ENCODE measurements at places on chromosomes 2 and 18.

- no peak for DNase-seq
These were observed 1.1 kb upstream of the MAL start for GRCh38 chr2:95024371-95024770.

DNA sequence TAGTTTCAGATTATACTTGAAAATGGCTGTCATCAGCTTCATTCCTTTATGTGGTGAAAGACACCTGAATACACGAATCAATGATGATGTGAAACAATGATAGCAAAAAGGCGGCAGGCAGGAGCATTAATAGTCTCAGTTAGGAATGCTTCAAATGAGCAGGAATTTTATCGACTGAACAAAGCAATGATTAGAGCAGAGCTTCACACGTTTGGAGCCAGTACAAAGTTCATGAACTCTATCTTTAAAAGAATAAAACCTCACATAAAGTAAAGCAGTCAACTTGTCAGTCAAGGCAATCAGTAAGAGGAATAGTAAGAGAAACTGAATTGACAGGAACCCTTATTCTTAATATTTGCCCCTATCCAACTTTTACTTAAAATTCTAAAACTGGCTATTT is 78.4 kb upstream of the SERTAD2 start:
- no peak for DNase-seq

GRCh38 chr2:179995741-179996515 is 11.2 kb downstream of the CWC22 start:
- no peak for DNase-seq

- peak; percentile 33 for DNase-seq
These were observed 50.0 kb downstream of the TMEM163 start for GRCh38 chr2:134668821-134669220.

GRCh38 chr18:59123588-59124369 is 15.9 kb upstream of the SEC11C start:
- DNase-seq: no peak

- DNase-seq: no peak
These were observed 9.0 kb upstream of the HAAO start for GRCh38 chr2:42801381-42801780.

DNA sequence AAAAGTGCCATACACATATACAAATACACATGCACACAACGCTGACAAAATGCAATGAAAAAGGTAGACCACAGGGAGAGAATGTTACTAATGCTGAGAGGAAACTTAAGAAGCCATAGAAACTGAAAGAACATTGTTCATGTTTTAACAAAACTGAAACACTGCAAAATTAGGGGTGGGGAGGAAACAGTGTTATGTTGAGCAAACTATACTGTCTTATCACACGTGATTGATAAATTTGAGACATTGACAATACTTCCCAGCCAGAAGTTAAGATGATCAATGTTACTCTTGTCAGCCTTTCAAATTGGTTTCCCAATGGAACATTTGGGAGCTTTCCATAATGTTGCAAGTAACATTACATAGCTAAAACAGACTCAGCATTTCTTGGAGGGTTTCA is 165.5 kb downstream of the L3MBTL4 start:
- DNase-seq: no peak

DNA sequence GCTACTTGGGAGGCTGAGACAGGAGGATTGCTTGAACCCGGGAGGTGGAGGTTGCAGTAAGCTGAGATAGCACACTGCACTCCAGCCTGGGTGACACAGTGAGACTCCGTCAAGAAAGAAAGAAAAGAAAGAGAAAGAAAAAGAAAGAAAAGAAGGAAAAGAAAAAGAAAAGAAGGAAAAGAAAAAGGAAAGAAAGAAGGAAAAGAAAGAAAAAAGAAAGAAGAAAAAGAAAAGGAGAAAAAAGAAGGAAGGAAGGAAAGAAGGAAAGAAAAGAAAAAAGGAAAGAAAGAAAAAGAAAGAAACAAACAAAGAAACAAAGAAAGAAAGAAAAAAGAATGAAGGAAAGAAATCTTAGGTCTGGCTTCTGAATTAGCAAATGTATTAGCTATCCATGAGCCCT is 150.4 kb downstream of the TMEM163 start:
- no peak for DNase-seq

GRCh38 chr2:142286618-142287017 is 155.8 kb upstream of the LRP1B start:
- DNase-seq: no peak

DNA sequence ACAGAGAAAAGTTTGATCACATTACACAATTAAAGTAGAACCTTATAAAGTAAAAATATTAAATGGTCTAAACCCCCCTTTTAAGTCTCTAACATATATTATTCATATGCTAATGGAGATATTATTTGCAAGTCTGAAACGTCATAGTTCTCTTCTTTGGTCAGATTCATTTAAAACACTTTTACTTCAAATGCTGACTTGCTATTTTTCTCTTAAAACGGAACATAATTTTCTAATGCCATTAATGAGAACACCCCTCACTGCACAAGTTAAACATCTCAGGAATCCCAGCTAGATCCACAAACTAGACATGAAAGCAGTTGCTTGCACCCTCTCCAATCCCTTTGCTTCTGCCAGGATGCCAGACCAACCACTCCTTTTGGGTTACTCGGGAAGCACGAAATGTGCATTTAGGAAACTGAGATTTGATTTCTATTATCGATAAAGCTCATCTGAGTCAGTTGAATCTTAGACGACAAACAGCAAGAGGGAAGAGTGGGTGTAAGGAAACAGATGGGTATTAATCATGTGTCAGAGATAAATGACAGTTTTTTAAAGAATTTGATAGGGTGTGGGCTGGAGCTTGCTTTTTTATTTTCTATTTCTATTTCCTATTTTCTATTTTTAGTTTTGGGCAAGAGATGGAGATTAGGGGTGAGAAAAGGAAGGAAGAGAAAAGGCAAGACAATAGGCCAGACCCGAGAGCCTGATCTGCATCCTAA is 1.5 kb downstream of the ADD2 start:
- no peak for DNase-seq

DNA sequence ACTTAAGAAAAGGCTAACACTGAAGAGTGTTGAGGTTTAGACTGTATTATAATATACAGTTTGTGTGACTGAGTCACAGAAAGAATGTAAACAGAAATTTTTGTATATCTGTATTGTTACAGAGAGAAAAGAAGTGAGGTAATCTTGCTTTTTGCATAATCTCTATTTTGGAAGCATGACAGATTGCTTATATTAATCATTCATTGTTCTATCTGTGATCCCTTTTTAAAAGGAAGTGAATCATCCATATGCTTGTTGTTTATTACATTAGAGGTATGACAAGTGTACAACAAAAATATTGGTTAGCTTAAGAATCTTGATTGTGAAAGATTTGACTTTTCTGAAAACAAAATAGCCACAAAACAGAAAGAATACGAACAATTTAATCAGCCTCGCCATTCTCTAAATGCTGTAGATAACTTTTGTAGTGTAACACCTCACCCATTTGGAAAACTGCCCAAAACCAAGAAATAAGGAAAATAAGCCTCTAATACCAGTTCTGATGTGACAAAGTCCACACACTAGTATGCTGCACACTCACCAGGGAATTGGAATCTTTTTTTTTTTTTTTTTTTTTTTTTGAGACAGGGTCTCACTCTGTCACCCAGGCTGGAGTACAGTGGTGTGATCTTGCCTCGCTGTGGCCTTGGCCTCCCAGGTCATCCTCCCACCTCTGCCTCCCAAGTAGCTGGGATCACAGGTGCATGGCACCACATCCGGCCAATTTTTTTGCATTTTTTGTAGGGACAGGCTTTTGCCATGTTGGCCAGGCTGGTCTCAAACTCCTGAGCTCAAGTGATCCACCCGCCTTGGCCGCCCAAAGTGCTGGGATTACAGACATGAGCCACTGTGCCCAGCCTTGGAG is 91.5 kb upstream of the LPIN2 start:
- DNase-seq: no peak

- no peak for DNase-seq
These were observed 2.9 kb downstream of the TGOLN2 start for GRCh38 chr2:85324639-85325465.

- DNase-seq: no peak
These were observed 285.8 kb upstream of the MAP2 start for GRCh38 chr2:209138079-209138478.

DNA sequence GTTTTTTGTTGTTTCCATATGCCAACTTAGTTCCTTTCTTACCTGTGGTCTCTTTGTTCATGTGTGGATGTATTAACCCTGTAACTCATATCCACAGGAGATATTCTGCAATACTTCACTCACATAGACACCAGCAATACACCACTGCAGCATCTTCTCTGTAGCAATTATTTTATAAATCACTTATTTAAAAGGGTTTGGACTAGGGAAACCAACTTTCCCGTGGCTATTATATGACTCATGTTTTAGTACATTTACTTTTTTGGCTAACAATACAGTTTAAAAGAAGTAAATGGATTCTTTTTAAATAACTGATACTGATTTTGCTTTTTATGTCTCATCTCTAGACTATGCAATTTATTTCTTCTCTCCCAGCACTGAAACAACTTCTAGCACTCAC is 488.9 kb downstream of the MBD2 start:
- DNase-seq: no peak

DNA sequence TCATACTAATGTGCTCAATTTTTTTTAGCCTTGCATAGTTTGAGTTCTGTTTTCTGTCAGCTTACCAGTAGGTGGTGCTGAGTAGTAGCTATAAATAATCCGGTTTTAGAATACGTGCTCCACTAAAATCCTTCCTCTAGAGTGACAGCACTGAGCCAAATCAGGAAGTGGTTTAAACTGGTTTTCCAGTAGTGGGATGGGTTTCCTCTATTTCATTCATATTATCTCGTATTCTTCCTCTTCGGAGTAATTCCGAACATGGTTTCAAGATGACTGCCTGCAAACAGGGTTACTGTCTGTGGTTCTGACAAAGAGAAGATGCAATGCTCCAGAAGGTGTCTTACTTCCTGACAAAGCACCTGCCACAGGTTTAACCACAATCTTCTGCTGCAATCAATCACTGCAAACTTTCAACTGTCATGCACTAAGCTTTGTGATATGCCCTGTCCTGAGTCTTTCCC is 496.9 kb upstream of the VRK2 start:
- DNase-seq: no peak

DNA sequence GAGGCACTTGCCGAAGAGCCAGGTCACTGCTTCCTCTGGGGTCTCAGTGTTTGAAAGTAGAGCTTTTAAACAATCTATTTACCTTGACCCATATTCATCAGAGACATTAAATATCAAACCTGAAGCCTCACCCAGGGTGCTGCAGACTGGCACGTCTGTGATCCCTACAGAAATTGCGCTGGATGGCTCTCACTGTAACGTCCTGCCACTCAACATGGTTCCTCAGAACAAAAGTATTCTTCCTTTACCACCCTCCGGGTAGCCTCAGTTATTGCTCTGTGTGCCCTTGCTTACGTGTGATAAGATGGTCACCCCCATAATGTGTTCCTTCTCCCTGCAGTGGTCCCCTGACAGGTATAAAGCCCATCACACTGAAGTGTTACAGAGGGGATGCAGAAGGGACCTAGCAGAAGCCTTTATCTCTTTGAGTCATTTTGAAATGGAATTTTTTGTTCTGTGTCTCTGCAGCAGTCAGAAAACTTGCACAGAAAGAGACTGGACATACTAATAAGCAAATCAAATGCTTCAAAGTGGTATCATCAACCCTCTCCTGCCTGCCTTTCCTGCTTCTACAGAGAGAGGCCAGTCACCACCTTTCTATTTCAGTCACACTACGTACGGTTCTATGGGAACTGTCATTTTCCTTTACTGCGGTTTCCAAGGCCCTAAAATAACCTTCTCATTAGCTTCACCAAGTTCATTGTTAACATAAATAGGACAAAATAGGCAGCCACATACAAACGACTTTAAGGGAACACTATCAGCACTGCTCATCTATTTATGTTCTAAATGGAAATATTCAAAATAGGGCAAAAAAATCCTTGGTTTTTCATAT is 86.8 kb downstream of the METTL8 start:
- no peak for DNase-seq

- no peak for DNase-seq
These were observed 75.6 kb downstream of the GPD2 start for GRCh38 chr2:156511803-156512202.

- DNase-seq: no peak
These were observed 162.4 kb downstream of the HDAC4 start for GRCh38 chr2:239238381-239238780.

DNA sequence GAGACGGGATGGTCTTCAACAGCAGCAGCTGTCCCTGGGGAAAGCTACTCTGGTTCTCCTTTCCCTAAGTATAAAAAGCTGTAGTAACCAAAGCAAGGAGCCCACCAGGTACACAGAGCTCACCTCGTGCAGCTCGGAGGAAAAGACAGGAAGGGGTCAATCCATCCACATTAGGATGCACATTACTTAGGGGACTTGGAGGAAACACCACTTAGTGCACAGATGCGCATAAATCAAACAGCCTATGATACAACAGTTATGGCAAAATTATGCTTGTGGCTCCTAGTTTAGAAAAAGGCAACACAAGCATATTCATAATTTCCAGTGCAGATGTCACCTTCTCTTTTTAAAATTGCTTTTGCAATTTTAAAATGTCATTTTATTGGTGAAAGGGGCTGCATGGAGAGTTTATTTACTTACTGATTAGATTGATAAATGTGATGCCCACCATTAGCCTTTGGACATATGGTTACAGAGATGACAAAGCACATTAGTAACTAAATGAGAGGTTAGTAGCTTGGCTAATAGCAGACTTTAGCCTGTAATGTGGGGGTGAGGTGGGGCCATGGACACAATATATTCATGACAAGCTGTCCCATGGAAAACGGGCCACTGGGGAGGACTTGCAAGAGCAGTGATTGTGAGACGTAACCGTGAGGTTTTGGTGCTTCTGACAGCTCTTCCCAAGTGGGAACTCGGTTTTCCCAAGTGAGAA is 199.8 kb downstream of the MYT1L start:
- no peak for DNase-seq

GRCh38 chr2:152505495-152505906 is 170.5 kb downstream of the FMNL2 start:
- no peak for DNase-seq

DNA sequence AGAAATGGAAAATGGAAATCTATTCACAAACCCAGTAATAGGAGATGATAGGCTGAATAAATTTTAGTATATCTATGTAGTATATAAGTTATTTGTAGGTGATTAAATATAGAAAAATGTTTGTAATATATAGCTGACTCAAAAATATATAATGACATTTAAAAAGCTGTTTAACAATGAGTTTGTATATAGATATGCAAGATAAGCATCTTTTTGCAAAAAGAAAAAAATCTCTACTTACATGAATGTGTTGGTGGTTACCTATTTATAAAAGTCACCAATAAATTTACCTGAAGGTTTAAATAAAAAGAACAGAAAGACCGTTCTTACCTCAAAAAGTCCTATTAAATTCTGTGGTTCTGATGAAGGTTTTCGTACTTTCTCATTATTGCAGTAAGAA is 71.3 kb downstream of the LRPPRC start:
- DNase-seq: no peak

DNA sequence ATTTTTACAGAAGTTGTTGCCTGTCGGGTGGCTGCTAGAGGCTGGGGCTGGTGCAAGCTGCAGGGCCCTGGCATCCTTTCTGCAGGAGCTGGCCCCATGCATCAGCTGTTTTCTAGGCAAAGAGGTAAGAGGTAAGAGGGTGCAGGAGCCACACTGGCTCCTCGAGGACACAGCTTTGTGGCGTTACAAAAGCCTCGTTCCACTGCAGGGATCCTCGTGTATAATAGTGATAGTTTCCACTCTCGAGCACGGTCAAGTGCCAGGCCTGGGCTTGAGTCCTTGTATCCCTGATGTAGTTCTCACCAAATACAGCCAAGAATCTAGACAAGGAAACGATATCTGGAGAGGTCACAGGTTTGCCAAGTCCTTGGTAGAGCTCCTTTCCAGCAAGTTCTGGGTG is 33.2 kb upstream of the FHOD3 start:
- no peak for DNase-seq
